ENCODE measurements at places on chromosomes 3 and 15. TPM values are rescaled to one million over a fixed set of nuclear protein-coding genes. Genes with fewer than 3 reads are reported as not detected.

Gene CCNB2
- 77.8 TPM for total RNA-seq

Gene TGM5
- total RNA-seq: not detected

Gene IQCF5
- not detected for total RNA-seq

Gene TRPM1
- total RNA-seq: not detected

Gene DUOXA2
- total RNA-seq: not detected

Gene FANCD2OS
- not detected for total RNA-seq

Gene ZPLD1
- total RNA-seq: 0.17 TPM

Gene TF
- total RNA-seq: 1.7 TPM

DNA sequence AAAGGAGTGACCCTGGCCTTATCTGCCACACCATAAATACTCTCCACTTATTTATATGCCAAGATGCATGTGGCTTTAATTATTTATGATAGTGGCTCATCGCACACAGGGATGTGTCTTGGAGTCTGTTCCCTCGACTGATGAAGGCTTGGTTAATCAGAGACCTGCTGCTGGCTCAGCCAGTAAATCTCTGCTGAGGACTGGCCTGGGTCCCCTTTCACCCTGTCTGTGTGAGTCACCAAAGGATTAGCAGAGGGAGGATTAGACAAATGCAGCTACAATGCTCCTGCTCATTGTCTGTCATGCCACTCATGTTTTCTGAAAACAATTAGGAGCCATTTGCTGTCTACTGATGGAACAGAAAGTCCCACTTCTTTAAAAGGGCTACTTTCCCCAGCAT is 226.8 kb downstream of the NTRK3 start:
- no peak for DNase-seq

DNA sequence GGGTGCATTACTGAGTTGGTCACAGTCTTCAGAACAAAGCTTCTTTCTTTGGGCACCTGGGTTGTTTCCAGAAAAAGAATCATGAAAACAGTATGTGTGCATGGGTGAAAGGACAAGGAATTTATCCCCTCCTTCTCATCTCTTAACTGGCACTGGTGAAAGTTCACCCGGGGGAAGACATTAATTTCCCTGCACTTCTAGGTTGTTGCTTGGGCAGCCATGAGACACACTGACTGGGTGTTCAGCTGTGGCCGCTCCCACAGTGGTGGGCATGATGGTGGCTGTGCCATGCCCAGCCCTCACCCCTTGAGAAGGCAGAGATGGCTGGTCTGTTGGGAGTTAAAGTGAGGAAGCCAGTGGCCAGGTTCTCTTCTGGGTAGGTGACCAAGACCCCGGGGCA is 16.6 kb upstream of the KY start:
- DNase-seq: no peak

- no peak for DNase-seq
Observed at GRCh38 chr3:5766848-5767247, 579.3 kb downstream of the EDEM1 start.

DNA sequence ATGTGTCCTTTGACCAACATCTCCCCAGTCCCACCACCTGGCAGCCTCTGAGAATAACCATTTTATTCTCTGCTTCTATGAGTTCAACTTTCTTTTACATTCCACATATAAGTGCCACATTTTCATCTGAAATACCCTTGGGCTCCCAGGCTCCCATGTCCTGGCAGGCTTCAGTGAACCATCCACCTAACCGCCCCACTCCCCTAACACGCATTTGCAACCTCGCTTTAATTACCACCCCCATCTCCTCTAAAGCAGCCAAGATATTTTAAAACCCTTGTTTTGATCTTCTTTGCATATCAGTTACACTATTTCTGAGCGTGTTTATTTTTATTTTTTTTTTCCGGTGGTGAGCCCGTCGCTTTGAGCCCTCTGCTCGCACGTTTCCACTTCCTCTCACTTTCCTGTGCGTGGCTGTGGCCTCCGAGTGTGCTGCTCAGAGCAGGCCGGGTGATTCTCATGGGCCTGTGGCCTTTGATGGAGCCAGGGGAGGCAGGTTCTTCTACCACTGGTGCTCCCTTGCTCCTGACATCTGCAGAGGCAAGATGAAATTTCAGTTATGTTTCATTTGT is 195.4 kb upstream of the LPP start:
- DNase-seq: peak; percentile 54

DNA sequence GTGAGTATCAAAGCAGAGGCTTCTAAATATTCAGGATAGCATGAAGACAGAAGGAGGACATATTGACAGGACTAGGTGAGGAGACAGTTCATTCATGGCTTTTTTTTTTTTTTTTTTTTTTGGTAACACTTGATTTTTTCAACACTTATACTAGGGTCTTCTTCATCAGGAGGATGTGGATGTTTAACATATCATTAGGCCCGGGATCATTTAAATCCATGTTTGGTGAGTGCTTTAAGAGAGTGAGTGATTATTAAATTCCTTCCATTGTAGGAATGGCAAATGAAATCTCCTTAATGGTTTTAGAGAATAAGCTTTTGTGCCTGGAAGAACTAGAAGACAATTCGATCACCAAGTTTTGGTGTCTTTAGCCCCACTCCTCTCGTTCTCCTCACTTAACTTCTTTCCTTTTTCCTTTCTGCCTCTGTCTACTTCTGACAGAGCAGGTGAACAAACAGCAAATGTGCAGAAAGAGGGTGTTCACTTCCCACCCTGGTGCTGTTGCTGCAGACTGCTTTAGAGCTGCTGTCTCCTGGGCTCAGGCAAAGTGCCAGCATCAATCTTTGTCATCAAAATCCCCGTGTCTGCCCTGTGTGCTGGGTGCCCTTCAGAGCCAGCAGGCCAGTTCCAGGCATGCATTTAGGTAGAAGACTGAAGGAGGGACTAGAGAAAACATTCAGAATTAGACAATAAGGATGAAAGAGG is 35.6 kb upstream of the RAB11A start:
- peak; percentile 52 for DNase-seq

DNA sequence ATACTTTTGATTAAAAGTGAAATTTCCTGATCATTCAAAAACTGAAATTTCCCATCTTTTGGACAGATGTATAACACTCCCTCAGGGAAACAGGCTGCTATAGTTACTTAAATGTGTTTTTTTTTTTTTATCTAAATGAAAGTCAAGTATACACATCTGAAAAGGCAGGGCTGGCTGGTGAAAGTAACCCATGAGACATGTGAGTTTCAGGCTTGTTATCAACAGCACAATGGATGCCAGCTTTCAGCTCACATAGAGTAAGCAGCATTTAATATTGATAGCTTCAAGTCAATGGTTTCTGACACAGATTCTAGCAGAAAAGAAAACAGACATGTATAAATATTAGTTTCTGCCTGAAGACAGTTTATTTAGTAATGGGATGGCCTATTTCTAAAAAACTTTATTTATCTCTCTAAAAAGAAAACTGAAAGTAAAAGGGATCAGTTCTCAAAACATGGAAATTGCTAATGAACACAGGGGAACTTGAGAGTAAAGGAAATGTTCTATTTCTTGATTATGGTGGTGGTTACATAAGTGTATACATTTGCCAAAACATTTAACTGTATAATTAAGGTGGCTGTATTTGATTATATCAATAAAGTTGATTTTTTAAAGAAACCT is 89.7 kb upstream of the CMC1 start:
- no peak for DNase-seq

DNA sequence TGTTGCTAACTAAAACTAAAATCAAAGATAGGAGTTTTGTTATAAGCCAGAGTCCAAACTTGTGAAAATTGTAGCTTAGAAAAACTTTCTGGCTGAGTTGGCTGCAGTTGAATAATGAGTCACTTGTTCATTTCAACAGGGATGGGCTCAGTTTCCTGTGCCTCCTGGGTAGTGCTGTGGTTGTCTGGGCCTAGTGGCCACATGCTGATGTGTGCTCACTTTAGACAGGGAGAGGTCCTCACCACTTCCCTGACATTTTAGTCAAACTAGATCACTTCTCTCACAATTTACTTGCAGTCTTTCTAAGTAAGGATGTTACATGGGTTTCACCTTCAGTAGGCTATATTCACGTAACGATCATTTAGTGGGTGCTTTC is 6.3 kb upstream of the UBE2Q2 start:
- DNase-seq: peak; percentile 72

GRCh38 chr3:160675566-160676124 is 1.3 kb upstream of the ARL14 start:
- no peak for DNase-seq

GRCh38 chr15:92819278-92820235 is 80.6 kb upstream of the CHD2 start:
- no peak for DNase-seq

DNA sequence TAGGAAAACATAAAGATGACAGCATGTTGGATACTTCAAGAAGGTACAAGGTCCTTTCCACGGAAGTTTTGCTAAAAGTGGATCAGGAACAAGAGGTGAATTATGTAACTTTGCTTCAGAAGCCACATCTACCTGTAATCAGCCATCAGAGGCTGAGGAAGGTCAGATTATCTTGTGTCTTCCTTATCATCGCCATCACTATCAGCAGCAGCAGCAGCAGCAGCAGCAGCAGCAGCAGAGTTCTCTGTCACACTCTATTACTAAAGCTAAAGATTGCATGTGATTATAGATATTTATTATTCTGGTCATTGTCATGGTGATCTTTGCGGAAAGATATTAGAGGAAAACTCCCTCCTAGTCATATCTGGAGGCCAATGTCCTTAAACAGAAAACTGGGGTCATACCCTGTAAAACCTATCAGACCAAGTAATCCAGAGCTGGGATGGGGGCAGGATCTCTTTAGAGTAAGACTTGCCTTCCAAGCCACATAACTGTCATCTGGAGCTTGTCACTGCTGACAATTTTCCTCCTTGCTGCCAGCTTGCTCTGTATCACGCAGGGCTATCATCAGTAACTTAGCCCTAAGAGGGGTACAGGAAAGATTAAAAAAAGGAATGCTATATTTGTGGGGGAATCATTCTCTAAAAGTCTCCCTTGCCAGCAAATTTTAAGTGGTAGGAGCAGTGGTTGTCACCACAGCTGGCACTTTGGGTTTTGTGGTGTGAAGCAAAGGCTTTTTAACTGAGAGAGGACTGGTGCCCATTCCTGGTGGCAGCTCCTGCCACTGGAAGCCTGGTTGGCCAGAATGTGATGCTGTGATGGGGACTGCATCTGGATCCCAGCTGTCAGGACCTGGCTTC is 130.9 kb upstream of the RASGRP1 start:
- DNase-seq: no peak

- peak; percentile 6 for DNase-seq
Observed at GRCh38 chr15:81809543-81809942, 236.3 kb downstream of the MEX3B start.

- DNase-seq: no peak
Observed at GRCh38 chr3:49807431-49808114, 4.5 kb downstream of the INKA1 start.

DNA sequence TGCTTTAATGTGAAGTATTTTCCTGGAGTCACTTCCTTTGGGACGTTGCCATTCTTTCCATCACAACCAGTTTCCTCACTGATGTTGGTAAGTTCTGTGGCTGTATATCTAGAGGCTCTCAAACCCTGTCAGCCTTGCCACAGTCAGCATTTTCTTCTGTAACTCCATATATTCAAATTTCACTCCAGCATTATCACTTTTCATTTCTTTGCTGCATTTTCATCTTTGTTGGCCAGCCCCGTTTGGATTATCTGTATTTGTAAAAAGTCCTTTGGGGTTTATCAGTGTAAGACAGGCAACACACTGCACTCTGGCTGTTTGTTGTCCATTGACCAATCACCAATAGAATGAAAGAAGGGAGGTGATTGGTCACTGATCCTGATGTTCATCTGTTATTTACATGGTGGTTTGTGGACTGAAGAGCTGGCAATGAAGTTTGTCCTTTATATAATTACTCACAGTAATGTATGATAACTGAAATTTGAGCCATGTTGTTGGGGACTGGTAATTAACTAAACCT is 20.3 kb downstream of the GMPS start:
- no peak for DNase-seq

DNA sequence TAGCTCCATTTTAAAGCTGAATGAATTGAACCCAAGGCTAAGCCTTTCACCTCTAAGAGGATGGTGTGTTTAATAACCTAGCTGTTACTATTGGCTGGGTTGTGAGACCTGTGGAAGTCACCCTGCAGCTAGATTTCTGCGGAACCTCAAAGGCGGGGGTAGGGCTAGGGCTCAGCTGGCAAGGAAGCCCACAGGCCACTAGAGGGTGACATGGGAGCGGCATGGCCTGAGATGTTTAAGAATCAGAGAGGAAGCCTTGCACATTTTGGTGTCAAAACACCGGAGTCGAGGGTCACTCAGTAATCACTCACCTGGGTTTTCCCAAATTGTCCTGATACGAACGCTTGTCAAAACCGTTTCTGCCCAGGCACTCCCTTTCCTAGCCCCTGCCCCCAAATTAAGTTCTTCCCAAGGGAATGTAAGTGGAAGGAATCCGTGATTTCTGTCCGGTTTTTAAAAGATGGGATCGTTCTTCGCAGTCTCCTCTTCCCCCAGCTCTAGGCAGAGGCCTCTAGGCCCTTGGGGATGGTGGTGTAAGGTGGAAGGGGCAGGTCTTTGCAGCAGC is 3.8 kb upstream of the ACAD9 start:
- peak; percentile 73 for DNase-seq

GRCh38 chr3:171799501-171799900 is 10.8 kb downstream of the PLD1 start:
- DNase-seq: no peak

- DNase-seq: no peak
Observed at GRCh38 chr3:55719006-55719405, 231.9 kb upstream of the WNT5A start.

- DNase-seq: no peak
Observed at GRCh38 chr3:193387596-193387995, 9.0 kb upstream of the ATP13A5 start.

DNA sequence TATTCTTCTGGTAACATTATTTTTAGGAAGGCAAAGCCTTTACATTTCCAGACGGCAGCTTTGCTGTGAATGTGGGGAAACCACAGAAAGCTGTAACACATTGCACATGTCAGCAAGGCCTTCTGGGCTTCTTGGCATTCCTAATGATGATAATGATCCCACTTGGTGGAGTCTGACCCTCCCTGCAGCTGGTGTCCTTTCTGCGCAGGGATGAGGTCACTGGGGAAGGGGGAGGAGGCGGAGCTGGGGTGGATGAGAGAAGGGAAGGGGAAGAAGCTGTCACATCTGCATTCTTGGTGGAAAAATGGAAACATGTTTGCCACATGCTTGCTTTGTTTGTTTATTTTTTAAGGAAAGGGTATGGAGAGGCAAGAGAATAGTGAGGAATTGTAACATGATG is 68.6 kb downstream of the FILIP1L start:
- DNase-seq: no peak

- no peak for DNase-seq
Observed at GRCh38 chr3:107685383-107685782, 162.6 kb downstream of the BBX start.

DNA sequence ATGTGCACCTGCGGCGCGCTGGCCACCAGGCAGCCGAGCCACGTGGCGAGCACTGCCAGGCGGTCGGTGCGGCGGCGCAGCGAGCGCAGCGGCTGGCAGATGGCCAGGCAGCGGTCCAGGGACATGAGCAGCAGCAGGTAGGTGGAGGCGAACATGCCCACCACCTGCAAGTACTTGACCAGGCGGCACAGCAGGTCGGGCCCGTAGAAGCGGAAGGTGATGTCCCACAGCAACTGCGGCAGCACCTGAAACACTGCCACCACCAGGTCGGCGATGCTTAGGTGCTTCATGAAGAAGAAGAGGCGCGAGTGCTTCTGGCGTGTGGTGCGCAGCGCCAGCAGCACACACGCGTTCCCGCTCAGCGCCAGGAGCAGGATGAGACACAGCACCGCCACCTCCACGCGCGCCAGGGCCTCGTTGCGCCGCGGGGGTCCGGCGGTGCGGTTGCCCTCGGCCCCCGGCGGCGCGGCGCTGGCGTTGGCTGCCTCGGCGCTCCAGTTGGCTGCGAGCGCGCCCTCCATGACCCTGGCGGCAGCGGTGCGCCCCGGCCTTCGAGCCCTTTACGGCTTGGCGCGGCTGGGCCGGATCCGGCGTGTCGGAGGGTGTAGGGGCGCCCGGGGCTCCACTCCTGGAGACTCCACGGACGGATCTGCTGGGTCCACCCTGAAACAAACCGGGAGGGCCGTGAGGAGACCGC is 1.6 kb downstream of the OXTR start:
- peak; percentile 54 for DNase-seq

All from activated T-cell treated with anti-CD3 and anti-CD28 coated beads, Interleukin-2, amount 50 U/mL, for 72 hours (primary cell).